ENCODE measurements at places on chromosomes 1 and 21. TPM values are rescaled to one million over a fixed set of nuclear protein-coding genes. Genes with fewer than 3 reads are reported as not detected.

PRDM16 gene
- 0.43 TPM for polyA plus RNA-seq

SHISA4 gene
- polyA plus RNA-seq, result 4.3 TPM

KIRREL1 gene
- polyA plus RNA-seq, result 1.4 TPM

HSD3B1 gene
- not detected for polyA plus RNA-seq

PDC gene
- polyA plus RNA-seq, result not detected

CTSE gene
- polyA plus RNA-seq, result 0.11 TPM

DNA sequence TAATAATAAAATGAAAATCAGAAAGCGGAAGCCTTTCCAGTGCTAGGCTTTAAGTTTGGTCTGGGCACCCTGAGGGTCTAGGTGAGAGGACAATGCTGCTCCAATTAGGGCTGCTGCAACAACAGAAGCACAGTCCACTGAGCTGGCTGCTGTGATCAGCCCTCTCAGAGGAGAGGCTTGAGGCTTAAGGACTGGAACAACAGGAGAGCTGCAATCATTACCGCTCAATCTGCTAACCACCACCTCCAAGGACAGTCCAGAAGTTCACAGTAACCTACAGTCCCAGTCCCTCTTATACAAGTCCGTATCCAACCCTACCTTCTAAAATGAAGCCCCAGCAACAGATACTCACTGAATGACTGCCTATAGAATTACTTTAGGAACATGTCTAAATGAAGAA is 62.1 kb downstream of the USP24 start:
- DNase-seq, result no peak

- no peak for DNase-seq
These were observed 3.5 kb upstream of the PRDX6 start for GRCh38 chr1:173473599-173474011.

GRCh38 chr1:43241413-43241836 is 28.4 kb upstream of the TMEM125 start:
- DNase-seq, result no peak

- no peak for DNase-seq
These were observed 420.0 kb downstream of the MATN1 start for GRCh38 chr1:30303387-30303786.

- no peak for DNase-seq
These were observed 205.8 kb upstream of the LYPLAL1 start for GRCh38 chr1:218967836-218968235.

- DNase-seq, result peak; percentile 76
These were observed 113.1 kb upstream of the IRF2BP2 start for GRCh38 chr1:234722904-234723720.
